ENCODE measurements at places on chromosomes 4 and X.

GRCh38 chrX:12971282-12972003 lies 3.5 kb upstream of the TMSB4X start:
- DNase-seq, result peak; percentile 44

- no peak for DNase-seq
Measured at GRCh38 chr4:99668472-99668871, 10.8 kb upstream of the C4orf54 start.

DNA sequence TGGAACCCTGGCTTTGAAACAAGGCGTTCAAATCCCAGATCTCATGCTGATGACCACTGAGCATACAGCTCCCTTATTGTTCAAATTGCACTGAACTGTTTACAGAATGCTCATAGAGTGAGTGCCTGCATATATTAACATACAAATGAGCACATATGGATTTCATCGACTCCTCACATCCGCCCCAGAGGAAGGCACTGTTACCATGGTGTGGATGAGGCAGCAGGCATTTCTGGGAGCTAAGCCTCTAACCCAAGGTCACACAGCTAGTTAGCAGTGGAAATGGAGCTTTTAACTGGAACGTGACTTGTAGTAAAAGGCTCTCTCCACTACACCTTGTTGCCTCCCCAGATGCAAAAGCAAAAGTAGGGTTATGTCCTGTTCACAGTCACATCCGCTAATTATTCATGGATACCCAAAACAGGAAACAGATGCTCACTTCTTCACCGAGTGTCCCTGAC lies 289.7 kb downstream of the STK32B start:
- no peak for DNase-seq

DNA sequence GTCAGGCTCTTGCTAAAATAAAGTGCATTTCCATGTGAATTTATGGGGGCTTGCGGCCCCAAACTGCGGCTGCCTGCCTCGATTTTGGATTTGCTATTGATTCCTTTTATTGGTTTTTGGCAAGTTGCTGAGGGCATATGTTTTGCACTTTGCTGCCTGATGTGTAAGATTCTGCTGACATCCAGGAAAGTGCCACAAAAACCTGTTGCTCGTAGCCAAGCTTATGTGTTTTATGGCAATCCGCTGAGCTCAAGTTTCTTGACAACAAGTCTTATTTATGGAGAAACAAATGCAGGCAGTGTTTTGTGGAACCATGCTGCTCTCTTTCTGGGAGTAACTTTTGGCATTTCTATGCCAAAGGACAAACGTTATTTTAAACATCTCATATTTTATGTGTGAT lies 97.3 kb upstream of the DDIT4L start:
- DNase-seq, result no peak

- no peak for DNase-seq
Measured at GRCh38 chr4:25406081-25406692, 29.1 kb downstream of the ANAPC4 start.
